ENCODE measurements at places on chromosomes 3 and 15. TPM values are rescaled to one million over a fixed set of nuclear protein-coding genes. Genes with fewer than 3 reads are reported as not detected.

Gene HRG
- total RNA-seq = not detected

Gene FAM131A
- total RNA-seq = 14.4 TPM

Gene TTLL13
- total RNA-seq = not detected

Gene SERINC4
- total RNA-seq = not detected

Gene GOLGA8S
- 0.05 TPM for total RNA-seq

Gene PHLDB2
- total RNA-seq = 29.3 TPM

Gene UROC1
- total RNA-seq = not detected

Gene SLCO2A1
- total RNA-seq = 0.16 TPM

Gene RPUSD2
- total RNA-seq = 16.4 TPM

Gene TMCO5A
- not detected for total RNA-seq

Gene PRR20G
- not detected for total RNA-seq

Gene FHIT
- total RNA-seq = not detected

Gene ZNF385D
- not detected for total RNA-seq

Gene FOXL2NB
- not detected for total RNA-seq

Gene LTK
- total RNA-seq = 0.31 TPM

Gene RLBP1
- 0.16 TPM for total RNA-seq

Gene FSTL1
- 1,532 TPM for total RNA-seq

Gene GOLGA8G
- total RNA-seq = 0.25 TPM

Gene CSPG5
- total RNA-seq = not detected

Gene DYNLT2B
- total RNA-seq = 20.5 TPM

Gene ISLR
- total RNA-seq = not detected

Gene OSBPL10
- total RNA-seq = 6.9 TPM

Gene RASGRP1
- total RNA-seq = not detected

Gene SLC22A14
- total RNA-seq = not detected

Gene HHATL
- total RNA-seq = not detected

Gene PGBD4
- 1.5 TPM for total RNA-seq

Gene TGM4
- total RNA-seq = 0.05 TPM

All from SJSA1 (cell line).